ENCODE measurements at places on chromosomes 2 and 18. TPM values are rescaled to one million over a fixed set of nuclear protein-coding genes. Genes with fewer than 3 reads are reported as not detected.
A peak's percentile ranks its signal among the peaks of the same experiment; 100 is the strongest.

DNA sequence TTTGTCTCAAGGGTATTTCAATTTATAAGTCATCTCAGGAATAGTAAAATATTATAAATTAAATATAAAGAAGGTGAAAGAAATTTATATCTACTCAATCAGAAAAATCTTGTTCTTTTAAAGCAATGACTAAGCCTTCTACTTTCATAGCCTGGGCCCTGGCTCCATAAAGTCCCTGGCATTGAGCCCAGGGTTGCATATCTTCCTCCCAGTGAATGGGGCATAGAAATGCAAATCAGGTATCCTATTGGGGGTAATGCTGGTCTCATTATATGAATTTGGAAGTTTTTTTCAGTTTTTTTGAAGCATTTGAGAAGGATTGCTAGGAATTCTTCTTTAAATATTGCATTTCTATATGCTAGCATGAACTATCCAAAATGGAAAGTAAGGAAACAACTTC, 73.9 kb upstream of the MC2R start:
- DNase-seq = no peak

Gene ANKRD62
- not detected for total RNA-seq

- DNase-seq = no peak
Observed at GRCh38 chr2:228728961-228729360, 542.1 kb downstream of the PID1 start.

Gene SEPTIN10
- total RNA-seq = 101 TPM

GRCh38 chr2:10331027-10331701, 28.5 kb downstream of the HPCAL1 start:
- peak; percentile 87 for DNase-seq

GRCh38 chr2:118350621-118351020, 262.4 kb downstream of the INSIG2 start:
- DNase-seq = no peak

DNA sequence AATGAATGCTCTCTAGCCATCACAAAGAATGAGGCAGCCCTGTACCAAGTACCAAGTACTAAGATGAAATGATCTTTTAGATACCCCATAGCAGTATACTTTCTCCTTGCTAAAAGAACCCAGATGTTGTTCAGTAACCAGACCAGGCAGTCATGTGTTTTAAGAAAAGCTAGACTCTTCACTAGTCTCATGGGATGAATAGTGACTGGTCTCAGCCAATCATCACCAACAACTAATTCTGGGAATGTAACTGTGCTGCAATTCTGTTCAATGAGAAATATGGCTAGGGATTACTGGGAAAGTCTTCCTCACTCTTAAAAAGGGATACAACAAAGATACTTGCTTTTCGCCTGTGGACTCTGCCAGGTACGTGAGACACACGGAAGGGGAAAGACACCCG, 29.5 kb downstream of the MBOAT2 start:
- DNase-seq = no peak

Gene MAP3K19
- total RNA-seq = not detected

DNA sequence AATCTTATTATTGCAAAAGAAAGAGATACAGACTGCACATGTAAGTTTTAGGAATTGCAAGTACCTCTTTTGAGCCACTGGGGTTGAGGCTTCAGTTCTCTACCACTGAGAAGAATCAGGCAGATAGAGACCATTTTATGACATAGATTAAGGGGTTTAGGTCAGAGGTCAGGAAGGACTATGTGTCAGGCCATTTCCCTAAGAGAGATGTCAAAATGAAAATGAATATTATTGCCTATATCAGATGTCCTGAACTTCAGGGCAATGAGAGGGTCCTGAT, 113.7 kb downstream of the GATA6 start:
- DNase-seq = no peak
